ENCODE measurements at places on chromosomes 7 and 10.

- no peak for DNase-seq
Observed at GRCh38 chr7:142859829-142860228, 5.0 kb downstream of the EPHB6 start.

- no peak for DNase-seq
Observed at GRCh38 chr10:80260295-80261243, 28.9 kb downstream of the MAT1A start.

DNA sequence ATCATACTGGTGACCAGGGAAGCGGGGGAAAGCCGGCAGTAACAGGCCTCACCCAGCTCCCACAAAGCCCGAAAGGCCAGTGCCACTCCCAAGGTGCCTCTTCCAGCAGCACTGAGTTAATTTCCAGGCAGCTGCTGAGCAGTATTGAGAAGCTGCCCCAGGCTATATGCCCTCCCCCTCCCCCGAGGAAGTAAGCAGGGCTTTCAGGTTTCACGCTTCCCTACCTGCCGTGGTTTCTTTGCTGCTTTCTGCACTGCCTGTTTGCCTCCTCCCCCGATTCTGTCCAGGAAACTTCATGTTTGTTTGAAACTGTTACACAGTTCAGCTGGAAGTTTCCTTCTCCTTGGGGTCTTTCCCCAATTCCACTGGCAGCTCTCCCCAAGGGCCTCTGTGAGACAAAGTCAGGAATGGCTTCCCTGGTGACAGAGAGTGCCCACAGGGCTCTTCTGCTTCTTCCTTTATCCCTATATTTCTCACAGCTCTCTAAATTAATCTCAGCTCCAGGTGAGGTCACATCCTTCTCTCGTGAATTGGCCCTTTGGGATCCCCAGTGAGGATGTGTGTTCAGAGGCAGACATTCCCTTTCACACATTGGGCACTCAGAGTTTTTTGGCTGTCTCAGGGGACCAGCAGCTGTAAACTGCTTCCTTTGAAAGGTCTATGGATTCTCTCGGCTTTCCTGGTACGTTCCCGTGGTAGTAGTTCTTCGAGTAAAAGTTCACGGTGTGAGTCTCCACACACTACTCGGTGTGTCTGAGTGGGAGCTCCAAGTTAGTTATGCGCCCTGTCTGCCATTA, 19.4 kb downstream of the C1GALT1 start:
- no peak for DNase-seq

DNA sequence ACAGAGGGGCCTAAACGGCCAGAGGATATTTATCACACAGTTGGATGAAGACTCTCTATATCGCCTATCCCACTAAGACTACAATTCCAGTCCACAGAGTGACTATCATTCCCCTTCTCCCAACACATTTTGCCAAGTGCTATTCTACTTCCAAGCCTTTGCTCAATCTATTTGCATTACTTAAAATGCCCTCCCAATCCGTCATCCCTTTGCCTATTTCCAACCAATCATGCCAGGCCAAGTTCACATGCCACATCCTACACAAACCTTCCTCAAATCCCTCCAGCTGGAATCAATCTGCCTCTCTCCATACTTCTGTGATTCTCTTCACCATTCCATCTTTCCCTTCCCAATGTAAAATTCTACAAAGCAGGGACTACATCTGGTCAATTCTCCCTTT, 38.2 kb downstream of the SMURF1 start:
- DNase-seq = no peak

- no peak for DNase-seq
Observed at GRCh38 chr10:43012578-43012977, 64.3 kb upstream of the RET start.

GRCh38 chr10:122632031-122632430, 67.6 kb downstream of the C10orf120 start:
- no peak for DNase-seq

GRCh38 chr7:55305135-55305534, 60.0 kb upstream of the LANCL2 start:
- DNase-seq = no peak

DNA sequence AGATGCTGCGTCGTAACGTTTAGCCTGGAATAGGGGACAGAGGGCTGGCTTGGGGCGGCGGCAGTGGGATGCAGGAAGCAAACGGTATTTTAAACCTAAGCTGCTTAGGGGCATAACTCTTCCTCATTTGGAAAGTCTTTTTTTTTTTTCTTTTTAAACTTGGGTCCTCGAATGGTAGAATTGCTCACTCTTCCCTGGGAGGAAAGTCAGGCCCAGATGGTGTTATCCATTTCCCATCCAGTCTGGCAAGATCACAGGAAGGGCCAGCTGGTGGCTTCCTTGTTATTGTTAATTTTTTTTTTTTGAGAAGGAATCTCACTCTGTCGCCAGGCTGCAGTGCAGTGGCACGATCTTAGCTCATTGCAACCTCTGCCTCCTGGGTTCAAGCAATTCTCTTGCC, 56.6 kb downstream of the TMEM209 start:
- DNase-seq = no peak

- no peak for DNase-seq
Observed at GRCh38 chr10:22133749-22134624, 83.8 kb downstream of the EBLN1 start.

- no peak for DNase-seq
Observed at GRCh38 chr10:91700788-91701444, 68.0 kb upstream of the PPP1R3C start.

DNA sequence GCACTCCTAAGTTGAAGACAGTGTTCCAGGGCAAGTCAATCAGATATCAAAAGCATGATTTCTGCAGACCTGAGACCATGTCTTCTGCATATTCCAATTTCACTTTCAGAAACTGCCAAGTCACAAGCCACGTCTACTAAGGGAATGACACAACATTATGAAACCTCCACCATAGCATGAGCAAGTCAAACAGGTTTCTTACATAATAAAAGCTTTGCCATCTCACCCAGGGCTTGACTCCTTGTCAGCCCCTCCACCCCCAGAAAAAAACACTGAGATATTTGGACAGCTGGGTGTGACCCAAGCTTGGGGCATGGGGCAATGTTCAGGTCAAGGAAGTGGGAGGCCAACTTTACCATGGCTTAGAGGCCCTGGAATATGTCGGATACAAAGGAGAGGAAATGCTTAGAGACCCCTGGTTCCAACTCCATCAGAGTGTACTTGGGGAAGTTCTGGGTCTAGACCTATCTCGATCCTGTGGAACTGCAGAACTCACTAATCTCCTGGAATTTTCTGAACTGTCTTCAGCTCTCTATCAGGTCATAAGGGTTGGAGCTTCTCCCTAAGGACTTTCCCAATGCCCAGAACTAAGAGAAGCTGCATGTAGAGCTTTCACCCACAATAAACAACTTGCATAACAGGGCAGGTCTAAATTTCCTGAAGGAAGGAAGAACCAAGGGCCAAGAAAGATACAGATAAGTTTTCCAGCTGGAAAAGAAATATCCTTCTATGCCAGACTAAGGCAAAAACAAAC, 80.6 kb upstream of the NAMPT start:
- no peak for DNase-seq

- DNase-seq = no peak
Observed at GRCh38 chr10:120459185-120459584, 2.2 kb downstream of the PLPP4 start.

DNA sequence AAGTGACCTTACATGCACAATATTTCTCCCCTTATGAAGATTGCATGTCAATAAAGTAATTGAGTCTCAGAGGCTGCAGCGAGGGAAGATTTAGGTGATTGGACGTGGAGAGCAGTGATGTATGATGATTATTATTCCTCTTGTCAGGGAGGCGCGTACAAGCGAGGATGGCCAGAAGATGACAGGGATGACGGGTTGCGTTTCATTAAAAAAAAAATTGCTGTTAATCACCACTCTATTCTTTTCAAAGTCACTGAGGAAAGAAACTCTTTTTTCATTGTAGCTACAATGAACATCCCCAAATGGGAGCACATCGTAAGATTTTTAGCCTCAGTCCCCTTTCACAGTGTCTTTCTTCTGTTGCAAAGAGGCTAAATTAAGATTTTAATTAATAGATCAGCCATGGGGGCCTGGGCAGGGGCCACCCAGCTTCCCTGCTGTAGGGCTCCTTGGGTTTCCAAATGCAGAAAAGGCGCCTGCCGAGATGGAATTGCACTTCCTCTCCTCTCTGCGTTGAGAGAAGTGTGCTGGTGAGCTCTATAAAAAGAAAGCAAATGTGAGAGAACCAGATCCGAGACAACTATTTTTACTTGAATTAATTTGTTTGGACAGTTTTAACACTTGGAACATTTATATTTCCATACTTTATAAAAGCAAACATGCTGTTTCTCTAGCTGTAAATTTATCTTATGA, 998.1 kb downstream of the LRMDA start:
- DNase-seq = no peak

- DNase-seq = no peak
Observed at GRCh38 chr10:130747946-130748345, 563.6 kb downstream of the TCERG1L start.

GRCh38 chr7:148929176-148929575, 45.1 kb upstream of the EZH2 start:
- DNase-seq = no peak

- DNase-seq = no peak
Observed at GRCh38 chr10:3631701-3632330, 153.2 kb downstream of the KLF6 start.

- no peak for DNase-seq
Observed at GRCh38 chr7:32094516-32094915, 24.3 kb upstream of the PDE1C start.

- no peak for DNase-seq
Observed at GRCh38 chr10:70931168-70931815, 42.9 kb upstream of the PCBD1 start.

GRCh38 chr7:1738956-1739355, 68.9 kb downstream of the ELFN1 start:
- DNase-seq = no peak

DNA sequence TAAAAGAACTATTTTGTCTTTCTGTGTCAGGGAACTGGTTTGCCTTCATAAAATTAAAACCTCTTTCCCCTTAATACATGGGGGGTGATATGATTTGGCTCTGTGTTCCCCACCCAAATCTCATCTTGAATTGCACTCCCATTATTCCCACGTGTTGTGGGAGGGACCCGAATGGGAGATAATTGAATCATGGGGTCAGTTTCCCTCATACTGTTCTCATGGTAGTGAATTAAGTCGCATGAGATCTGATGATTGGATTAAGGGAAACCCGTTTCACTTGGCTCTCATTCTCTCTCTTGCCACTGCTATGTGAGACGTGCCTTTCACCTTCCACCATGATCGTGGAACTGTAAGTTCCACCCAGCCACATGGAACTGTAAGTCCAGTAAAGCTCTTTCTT, 142.1 kb downstream of the VTI1A start:
- DNase-seq = no peak

DNA sequence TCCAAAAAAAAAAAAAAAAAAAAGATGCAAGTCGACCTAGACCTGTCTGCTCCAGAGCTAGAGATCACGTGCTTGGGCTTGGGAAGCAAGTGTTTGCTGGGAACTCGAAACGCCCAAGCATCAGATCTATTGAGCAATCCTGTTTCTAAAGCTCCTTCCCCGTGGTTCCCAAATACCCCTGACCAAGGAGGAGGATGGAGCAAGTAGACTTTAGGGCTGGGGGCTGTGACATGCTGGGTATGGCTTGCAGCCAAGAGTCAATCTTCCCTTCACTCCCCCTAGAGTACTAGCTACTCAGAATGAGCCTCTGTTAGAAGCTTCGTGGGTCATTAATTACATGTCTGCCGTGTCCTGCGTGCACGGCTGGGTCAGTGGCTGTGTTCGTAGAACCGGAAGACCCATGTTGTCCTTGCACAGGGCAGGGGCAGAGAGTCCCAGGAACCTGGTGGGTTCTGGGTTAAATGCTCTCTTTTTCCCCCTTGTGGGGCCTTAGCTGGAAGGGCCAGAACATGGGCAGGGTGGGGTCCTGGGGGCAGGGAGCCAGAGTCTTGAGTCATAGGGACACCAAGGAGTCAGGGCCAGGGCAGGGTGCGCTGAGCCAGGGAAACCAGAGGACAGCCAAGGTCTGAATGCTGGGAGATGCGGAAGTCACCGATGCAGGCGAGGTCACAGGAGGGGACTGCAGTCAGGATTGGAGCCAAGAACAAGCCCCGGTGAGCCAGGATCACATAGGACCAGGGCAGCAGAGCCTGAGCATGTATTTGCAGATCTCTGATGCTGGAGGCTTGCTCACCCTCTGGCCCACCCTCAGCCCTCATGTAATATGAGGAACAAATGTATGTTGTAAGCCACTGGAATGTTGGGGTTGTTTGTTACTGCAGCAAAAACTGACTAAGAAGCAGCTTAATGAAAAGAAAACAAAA, 34.6 kb upstream of the TPST1 start:
- DNase-seq = no peak

GRCh38 chr7:90648107-90648506, 52.0 kb downstream of the CDK14 start:
- no peak for DNase-seq

DNA sequence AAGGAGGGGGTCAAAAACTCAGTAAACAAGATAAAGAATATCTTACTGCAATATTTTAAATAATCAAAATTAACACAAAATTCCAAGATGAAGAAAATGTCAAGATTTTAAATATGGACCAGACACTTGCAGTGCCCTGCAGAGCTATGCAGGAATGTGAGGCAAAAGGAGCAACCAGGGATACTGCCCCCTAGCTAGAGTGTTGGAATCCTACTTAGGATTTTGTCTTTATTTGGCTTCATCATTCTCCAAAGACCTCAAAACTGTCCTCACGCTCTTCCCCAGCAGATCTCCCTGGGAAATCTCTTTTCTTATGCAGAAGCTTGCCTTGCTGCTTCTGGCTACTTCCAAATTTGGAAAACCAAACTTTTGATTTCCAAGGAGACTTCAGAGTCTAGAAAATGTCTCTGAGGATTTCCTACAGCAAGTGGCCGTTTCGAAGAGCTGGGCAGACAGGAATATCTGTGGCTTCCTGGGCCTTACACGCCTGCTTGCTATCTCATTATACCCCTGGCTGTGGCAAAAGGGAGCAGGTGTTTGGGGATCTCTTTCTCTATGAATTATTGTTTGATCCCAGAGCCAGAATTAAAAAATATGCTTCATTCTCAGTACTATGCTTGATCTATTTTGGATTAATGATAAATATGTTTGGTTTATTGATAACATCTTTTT, 232.2 kb upstream of the BMPER start:
- DNase-seq = no peak

GRCh38 chr10:24694086-24694485, 29.6 kb downstream of the ARHGAP21 start:
- DNase-seq = no peak

- DNase-seq = no peak
Observed at GRCh38 chr10:69335613-69336012, 57.3 kb downstream of the HK1 start.

DNA sequence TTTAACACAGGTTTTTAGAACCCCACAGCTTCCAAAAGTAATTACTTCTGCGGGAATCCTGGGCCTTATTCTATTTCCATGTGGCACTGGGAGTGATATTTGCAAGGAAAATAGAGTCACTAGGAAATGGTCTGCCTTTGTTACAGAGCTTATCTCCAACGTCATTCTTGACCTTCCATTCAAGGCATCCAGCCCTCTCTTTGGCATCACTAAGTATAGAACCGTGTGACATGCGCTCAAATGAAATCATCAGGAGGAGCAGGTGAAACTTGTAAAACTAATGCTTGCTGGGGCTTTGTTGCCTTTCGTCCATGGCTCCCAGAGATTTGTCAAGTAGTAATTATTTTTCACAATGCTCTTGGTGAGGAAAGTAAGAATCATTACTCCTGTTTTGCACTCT, 73.4 kb downstream of the PAPSS2 start:
- DNase-seq = no peak

- no peak for DNase-seq
Observed at GRCh38 chr7:8640671-8641070, 207.3 kb downstream of the NXPH1 start.

Measured in stimulated activated CD4-positive, alpha-beta T cell treated with anti-CD3 and anti-CD28 coated beads, TNF-alpha, amount 100 ng/mL, for 4 hours (primary cell).